HL-60 (cell line): ENCODE measurements at places on chromosomes 2 and 18.

DNA sequence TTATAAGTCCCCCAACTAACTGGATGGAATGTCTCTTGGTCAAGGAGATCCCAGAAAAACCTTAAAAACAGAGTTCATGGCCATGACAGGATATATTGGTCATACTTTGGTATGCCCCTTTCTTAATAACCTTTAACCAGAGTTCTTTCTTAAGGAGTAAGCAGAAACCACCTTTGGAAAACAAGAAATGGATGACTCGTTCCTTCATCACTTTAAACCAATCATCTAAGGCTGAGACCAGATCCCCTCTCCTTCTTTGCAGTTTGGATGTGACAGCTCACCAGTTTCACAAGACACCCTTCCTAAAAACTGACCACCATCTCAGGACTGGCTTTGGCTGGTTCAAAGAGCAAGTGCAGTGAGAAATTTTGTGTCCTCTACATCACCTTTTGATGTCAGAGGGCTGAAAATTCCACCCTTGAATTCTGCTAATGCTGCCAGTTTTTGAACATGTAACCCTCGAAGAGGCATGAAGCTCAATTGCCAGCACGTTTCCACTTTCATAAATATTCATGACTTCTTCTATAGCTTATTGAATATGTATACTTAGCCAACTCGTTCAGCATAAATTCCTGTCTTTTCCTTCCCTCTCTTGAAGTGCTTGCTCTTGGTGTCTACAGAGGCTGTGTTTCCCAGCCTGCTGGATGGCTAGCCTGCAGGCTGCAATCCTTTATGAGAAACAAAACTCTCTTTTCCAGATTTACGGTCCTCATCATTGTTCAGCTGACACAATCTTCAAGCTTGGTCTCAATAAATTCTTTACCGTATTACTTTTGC is 1323.5 kb upstream of the TMEFF2 start:
- DNase-seq: no peak

- no peak for DNase-seq
Observed at GRCh38 chr18:56532176-56532840, 106.1 kb downstream of the TXNL1 start.

DNA sequence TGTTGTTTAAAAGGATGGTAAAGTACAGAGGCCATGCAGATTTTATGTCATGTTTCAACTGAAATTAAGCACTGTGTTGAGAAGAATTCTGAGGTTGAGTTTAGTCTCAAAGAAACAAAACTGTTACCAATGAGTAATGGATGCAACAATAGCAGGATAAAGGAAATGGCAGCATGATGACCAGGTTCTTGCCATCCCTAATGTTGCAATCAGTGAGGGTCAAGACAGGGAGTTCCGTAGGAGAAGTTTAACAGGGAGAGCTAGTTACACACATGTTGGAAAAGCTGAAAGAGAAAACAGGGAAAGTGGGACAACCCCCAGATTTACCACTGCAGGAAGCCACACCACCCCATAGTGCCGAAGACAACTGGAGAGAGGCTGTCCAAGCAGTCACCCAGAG is 343.8 kb upstream of the EPHA4 start:
- DNase-seq: no peak

DNA sequence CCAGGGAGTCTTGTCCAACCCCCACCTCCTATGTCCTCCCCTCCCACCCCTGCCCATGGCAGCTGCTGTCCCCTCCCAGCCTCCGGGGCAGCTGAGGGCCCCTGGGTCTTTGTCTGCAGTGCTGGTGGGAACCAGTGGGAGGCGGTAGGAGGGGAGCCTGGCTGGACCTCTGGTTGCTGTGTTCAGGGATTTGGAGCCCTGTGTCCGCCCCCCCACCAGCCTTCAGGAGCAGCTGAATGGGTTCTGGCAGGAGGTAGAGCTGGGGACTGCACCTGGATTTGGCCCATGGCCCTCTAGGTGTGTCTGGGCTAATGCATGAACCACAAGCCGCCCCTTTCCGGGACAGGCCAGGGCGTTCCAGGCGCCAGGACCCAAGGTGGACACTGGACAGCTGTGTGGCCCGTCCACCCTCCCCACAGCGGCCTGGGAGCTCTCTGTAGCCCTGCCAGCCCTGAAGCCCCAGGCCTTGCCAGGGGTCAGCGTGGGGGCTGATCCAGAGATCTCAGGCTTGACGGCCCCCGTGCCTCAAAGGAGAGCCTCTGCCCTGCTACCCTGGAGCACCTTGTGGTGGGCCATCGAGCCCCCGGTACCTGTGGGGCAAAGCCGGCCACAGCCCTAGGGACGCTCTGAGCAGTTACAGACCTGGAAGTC is 25.4 kb downstream of the GPC1 start:
- no peak for DNase-seq

- no peak for DNase-seq
Observed at GRCh38 chr2:26519396-26520147, 41.6 kb upstream of the OTOF start.

DNA sequence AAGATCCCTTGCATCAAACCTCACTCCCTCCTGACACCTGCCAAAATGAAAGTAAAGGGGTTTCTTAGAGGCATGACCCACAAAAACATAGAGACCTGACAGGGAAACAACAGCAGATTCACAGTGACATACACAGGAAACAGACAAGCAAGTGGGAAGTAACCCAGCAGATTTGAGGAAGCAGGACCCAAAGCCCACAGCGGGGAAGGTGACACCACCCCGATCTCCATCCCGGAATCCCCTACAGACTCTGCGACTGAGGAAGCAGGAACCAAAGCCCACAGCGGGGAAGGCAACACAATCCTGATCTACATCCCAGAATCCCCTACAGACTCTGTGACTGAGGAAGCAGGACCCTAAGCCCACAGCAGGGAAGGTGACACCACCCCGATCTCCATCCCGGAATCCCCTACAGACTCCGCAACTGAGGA is 21.6 kb downstream of the CIB4 start:
- no peak for DNase-seq

DNA sequence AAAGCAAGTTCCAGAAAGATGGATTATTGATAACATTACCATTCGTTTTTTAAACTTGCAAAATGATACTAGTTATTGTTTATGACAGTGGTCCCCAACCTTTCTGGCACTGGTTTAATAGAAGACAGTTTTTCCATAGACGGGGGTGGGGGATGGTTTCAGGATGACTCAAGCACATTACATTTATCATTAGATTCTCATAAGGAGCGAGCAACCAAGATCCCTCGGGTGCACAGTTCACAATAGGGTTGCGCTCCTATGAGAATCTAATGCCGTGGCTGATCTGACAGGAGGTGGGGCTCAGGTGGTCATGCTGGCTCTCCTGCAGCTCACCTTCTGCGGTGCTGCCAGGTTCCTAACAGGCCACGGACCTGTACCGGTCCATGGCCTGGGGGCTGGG is 86.2 kb downstream of the BCL2 start:
- DNase-seq: no peak
